ENCODE measurements at places on chromosomes 6 and 20.

GRCh38 chr6:79543886-79544285, 6.7 kb upstream of the LCA5 start:
- no peak for DNase-seq

DNA sequence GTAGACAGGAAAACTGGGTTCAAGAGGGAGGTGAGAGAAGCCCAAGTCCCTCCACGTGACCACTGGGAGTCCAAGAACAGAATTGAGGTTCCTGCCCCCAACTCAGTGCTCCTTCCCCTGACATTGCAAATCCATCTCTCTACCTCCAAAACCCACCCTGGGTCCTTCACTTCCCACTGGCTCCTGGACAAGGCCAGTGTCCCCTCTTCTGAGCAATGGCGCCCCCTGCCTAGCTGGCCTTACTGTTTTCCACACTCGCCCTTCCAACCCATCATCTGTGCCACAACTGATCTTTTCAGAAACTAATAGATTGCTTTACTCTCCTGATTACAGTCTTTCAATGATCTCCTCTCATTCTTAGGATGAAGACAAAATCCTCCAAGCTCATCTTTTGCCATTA, 200.3 kb downstream of the ANKRD60 start:
- DNase-seq = no peak

DNA sequence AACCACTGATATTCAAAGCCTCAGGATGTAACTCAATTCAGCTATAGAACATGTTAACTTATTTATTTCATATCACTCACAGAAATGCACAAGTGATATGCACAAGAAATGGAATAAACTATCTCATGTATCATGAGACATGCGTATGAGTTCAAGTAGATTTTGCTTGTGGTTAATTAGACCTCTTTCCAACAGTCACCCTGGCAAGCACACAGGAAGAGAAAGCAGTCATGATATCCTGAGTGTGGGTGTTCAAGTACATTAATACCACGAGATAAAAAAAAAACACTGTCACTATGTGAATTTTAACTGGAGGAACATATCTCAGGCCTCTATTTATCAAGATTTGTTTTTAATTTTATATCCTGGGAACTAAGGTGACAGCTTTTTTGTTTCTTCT, 64.2 kb downstream of the LAMP5 start:
- DNase-seq = no peak

DNA sequence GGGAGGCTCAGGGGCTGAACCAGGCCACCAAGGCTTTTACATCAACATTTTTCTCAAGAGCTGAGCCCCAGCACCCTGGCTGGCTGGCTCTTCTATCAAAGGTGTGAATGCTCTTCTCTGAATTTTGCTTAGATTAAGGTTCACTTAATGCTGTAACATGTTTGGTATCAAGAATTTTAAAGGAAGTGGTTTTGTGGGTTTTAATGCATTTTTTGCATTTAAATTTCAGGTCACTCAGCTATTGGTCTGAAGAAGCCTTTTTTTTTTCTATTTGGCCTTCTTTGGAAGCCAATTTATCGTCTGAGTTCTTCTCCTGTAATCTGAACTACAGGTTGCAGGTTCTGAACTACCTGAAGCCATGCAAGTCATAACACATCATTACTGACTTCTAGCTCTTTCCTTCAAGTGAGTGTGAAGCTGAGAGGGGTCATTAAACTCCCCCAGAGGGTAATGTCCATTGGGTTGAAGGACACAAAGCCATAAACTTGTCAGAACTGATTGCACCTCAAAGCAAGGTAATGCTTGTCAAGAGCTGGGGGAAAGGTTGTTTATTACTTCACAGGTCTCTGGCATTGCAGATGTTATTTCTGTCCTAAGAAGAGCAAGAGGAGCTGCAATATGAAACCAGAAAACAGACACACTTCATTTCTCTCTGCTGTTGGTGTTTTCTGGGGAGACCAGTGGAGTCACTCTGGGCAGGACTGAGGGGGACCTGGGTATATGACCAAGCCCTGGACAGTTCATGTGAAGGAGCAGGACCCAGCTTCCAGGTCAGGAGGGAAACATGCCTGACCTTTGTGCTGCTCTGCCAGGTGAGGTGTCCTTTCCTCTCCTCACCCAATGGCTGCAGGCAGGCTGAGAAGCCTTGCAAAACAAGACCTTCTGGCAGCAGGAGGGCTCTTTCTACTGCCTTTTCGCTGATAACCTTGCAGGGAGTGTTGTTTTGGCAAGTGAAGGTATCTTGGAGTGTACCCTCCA, 26.1 kb upstream of the NEDD9 start:
- peak; percentile 42 for DNase-seq

DNA sequence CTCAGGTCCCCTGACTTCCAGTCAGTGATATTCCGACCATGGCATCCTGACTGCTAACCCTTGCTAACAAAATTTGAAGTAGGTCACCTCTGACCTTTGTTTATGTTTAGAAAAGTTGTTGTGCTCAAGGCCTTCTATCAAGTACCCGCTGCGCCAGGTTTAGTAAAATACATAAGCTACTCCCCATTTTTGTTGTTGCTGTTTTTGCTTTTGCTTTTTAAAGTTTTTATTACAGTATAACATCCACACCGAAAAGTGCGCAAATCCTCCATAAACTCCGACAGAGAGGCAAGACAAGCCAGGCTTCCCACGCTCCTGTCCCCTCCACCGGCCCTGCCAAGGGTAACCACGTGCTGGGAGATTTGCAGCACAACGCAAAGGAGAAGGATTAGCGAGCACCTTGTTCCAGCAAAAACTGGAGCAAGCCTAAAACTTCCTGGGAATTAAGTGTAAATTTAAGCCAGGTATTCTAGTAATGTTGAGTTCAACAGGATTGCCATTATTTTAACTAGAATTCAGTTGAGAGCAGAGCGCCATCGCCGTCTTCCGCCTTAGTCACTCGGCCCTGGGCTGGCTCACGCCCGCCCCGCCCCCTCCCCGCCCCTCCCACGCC, 17.8 kb upstream of the HMGN4 start:
- peak; percentile 88 for DNase-seq

DNA sequence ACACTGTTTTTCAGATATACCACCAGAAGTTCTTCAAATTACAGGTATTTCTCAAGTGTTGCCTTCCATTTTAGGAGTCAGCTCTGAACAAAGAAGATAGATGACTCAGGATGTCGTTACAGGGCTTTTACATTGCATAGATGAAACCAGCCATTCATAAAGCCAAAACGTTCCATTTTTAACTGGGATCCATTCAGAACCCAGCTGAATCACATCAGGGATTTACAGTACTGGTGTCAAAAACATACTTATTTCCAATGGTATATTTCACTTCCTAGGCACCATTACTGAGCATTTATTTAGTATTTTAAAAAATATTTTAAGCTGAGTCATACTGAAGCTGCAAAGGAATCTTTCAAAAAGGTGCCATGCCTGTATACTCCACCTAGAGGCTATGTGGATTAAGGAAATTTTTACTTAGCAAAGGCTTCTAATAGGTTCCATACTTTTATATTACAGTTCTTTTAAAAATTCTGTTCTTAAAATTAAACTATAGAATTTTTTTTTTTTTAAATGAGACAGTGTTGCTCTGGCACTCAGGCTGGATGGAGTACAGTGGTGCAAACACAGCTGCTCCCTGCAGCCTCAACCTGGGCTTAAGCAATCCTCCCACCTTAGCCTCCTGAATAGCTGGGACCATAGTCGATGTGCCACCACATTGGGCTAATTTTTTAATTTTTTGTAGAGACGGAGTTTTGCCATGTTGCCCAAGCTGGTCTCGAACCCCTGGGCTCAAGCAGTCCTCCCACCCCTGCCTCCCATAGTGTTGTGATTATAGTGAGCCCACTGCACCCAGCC, 2.6 kb downstream of the ASF1A start:
- no peak for DNase-seq

GRCh38 chr6:107561306-107561705, 71.4 kb downstream of the SOBP start:
- peak; percentile 17 for DNase-seq

DNA sequence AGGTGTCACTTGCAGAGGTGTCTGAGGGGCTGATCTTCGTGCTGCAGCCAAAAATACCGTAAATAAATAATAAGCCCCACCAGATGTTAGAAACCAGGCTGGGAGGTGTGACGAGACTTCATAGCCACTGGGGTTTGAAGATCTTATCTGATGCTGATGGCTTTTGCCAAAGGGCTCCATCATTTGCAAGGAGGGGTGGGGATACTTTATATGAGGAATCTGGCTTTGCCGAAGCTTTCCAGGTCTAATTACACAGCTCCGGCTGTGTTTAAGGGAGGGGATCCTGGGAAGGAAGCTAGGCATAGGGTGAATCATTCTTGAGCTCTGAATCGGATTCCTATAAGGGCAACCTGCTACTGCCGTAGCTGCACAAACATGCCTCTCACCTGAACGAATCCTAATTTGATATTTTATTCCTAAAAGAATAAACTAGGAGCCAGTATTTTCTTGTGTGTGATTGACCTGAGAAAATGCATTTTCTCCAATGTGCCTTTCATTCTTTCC, 249.6 kb downstream of the SOD2 start:
- DNase-seq = no peak

DNA sequence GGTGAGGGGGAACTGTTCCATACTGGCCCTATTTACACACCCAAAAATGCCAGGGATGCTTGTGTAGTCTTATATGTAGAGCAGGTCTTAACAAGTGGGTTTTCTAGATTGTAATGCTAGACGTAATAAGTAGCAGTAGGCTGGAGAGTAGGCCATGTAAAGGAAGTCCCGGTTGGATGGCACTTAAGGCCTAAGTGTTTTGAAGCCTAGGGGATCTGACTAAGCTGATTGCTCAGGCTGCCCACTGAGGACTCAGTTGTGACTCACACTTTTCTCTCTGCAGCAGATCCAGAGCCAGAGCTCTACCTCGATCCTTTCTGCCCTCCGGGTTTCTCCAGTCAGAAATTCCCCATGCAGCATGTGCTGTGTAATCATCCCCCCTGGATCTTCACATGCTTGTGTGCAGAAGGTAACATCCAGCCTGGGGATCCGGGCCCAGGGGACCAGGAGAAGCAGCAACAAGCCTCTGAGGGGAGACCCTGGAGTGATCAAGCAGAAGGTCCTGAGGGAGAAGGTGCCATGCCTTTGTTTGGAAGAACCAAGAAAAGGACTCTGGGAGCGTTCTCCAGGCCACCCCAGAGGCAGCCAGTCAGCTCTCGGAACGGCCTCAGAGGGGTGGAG, 26.6 kb downstream of the ZNF133 start:
- DNase-seq = no peak

DNA sequence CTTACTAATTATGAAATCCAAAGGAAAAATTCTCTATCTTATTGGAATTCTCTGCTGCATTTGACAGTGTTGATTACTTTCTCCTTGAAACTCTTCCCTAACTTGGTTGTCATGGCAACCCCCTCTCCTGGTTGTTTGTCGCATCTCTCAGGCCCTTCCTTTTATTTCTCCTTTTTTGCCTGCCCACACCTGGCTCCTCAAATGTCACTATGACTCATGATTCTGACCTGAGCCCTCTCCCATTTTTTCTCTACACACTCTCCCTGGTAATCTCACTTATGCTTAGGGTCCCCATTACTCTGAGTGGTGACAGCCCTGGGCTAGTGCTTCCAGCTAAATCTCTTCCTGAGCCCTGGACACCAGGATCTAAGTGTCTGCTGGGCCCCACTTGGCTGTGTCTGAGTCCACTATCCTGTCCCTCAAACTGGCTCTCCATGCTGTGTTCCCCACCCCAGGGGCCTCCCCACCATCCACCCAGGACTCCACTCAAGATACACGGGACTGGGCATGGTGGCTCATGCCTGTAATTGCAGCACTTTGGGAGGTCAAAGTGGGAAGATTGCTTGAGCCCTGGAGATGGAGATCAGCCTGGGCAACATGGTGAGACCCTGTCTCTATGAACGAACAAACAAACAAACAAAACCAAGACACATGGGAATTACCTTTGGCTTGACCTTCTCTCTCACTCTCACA, 16.5 kb upstream of the NNAT start:
- DNase-seq = peak; percentile 8

GRCh38 chr6:130306377-130306776, 59.4 kb upstream of the TMEM200A start:
- DNase-seq = no peak

GRCh38 chr6:2733324-2733723, 17.4 kb downstream of the MYLK4 start:
- no peak for DNase-seq

GRCh38 chr6:49966334-49966733, 2.4 kb upstream of the DEFB114 start:
- no peak for DNase-seq

GRCh38 chr6:169098116-169098515, 155.5 kb downstream of the THBS2 start:
- DNase-seq = no peak

GRCh38 chr6:5763407-5763806, 243.3 kb downstream of the NRN1 start:
- no peak for DNase-seq

- no peak for DNase-seq
Measured at GRCh38 chr6:4849226-4850022, 73.2 kb downstream of the CDYL start.

DNA sequence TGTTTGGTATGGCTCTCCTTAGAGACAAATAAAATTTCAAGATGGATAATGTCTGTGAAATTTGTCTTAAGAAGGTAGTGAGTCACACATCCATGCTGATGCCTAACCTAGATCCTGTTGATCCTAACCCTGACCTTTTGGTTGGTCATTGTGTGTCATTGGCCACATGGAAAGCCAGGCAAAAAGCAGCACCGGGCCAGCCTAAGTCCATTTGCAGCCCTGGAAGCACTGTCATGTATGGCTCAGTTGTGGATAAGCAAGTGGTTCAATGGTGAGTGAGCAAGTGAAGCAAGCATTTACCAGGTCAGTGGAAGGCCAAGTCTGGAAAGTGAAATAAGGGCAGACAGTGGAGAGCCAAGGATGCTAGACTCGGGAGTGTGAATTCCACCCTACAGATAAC, 12.1 kb upstream of the XRN2 start:
- DNase-seq = no peak

GRCh38 chr20:58691773-58692578, 624 bp upstream of the NPEPL1 start:
- DNase-seq = peak; percentile 52

- no peak for DNase-seq
Measured at GRCh38 chr6:167952512-167952859, 45.0 kb upstream of the KIF25 start.

DNA sequence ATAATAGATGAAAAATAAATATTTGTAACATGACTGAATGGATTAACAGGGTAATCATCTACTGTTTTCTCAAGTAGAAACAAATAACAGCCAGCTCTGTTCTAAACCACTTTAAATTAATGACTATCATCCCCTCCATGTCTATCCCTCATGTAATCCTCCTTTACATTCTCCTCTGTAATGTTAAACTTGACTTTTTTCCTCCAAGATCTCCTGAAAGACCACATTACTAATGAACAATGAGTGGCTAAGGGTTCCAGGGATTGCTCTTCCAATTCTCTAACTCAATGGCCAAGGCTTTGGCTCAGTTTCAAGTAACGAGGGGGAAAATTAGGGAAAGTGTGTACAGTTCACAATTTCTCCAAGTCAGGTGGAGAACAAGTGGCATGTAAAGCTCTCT, 37.6 kb upstream of the FBXL4 start:
- DNase-seq = no peak

DNA sequence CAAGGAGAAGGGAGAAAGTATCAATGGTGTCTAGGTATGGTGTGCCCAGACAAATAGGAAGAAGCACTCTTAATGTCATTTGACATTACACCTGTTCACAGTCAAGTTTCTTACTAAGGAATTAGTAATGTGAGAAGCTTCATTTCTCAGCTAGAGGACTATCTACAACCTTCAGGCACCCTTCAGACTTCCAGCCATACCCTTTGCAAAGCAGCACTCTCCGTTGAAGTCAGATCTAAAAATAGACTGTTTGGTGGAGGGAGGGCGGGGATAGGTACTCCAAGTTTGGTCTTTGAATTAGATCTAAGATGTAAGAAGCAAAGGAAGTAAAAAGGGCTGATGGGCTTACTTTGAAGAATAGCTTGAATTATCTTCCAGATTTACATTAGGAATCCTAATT, 311.1 kb downstream of the SLC35F1 start:
- no peak for DNase-seq

All from right kidney (tissue), 9 donors.